ENCODE measurements at places on chromosomes 1 and 21. TPM values are rescaled to one million over a fixed set of nuclear protein-coding genes. Genes with fewer than 3 reads are reported as not detected.

CFHR1 gene
- total RNA-seq = 0.89 TPM

TINAGL1 gene
- total RNA-seq = 15.4 TPM

KCND3 gene
- 9.5 TPM for total RNA-seq

NPPA gene
- 0.61 TPM for total RNA-seq

ZBTB8B gene
- total RNA-seq = 6.8 TPM

KRTAP19-1 gene
- not detected for total RNA-seq

KLHDC9 gene
- 10.0 TPM for total RNA-seq

- H3K27ac ChIP-seq = no peak overlapping the region
- no peak overlapping the region for H3K4me3 ChIP-seq
- DNase-seq = no peak
- H3K4me1 ChIP-seq = no peaks in the 10 kb centered on the region
- no peaks in the 10 kb centered on the region for H3K27me3 ChIP-seq
These were observed 3.4 kb upstream of the OR10K1 start for GRCh38 chr1:158458263-158458662.

DNA sequence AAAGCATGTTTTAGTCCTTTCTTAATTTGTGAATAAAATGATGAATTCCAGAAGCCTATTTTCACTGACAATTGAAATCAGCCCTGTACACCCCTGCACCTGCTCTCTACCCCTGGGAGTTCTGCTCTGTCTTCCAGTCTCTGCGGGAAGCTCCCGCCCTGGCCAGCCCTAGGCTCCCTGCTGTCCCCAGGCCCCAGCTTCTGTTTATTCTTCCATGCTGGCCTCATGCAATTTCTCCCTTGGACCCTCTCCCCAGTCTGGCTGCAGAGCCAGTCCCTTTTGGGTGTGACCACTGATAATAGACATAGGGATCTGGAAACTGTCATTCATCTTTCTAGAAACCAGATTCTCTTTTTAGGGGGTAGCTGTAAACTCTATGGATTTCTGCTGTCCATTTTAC is 258.6 kb downstream of the GRIK3 start:
- peaks cover 18% of the 10 kb centered on the region for H3K27me3 ChIP-seq
- no peak overlapping the region for H3K4me3 ChIP-seq
- no peak for DNase-seq
- H3K4me1 ChIP-seq = peaks cover 26% of the 10 kb centered on the region
- H3K27ac ChIP-seq = no peak overlapping the region

GRCh38 chr1:8169364-8170058 is 143.4 kb upstream of the ERRFI1 start:
- H3K27ac ChIP-seq = peak overlapping the region; percentile 67
- no peaks in the 10 kb centered on the region for H3K27me3 ChIP-seq
- H3K4me3 ChIP-seq = no peak overlapping the region
- H3K36me3 ChIP-seq = no peaks in the 10 kb centered on the region

DNA sequence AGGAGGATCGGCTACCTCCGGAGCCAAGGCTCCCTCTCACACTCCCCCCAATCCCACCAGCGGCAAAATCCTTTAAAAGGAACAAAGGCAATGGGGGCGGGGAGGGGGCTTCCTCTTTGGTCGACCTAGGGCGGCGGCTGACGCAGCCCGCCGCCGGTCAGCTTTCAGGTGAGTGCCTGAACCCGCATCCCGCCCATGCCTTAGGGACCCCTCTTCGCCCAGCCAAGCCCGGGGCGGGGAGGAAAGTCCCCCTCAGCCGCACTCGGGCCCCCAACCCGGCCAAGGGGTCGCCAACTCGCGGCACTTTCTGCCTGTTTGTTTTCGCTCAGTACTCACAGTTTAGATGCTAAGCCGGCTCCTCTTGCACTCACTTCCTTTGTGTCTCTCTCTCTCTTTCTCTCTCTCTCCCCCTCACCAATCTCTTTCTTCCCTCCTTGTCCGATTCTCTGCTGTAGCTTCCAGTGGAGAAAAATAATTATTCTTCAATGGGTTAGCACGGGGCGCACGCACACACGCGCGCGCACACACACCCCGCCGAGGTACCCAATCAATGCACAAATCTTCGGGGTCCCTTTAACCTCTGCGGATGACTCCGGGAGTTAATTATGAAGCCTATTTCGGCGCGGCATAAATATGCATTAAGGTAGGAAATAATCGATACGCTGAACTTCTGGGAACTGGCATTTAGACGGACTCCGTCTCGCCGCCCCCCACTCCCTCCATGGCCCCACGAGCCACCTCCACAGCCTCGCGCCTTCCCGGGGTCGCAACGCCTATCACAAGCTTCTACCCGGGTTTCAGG is at the start of gene BLACAT1:
BLACAT1 (minus strand) TSS at position 465 of the 802 bp plus-strand sequence.
- no peak within 1 kb of the TSS for H3K27ac ChIP-seq
- peaks cover 53% of the 10 kb centered on the region for H3K27me3 ChIP-seq
- H3K4me1 ChIP-seq = peaks cover 53% of the 10 kb centered on the region
- no peak for DNase-seq
- H3K36me3 ChIP-seq = peaks cover 8% of the 10 kb centered on the region

DNA sequence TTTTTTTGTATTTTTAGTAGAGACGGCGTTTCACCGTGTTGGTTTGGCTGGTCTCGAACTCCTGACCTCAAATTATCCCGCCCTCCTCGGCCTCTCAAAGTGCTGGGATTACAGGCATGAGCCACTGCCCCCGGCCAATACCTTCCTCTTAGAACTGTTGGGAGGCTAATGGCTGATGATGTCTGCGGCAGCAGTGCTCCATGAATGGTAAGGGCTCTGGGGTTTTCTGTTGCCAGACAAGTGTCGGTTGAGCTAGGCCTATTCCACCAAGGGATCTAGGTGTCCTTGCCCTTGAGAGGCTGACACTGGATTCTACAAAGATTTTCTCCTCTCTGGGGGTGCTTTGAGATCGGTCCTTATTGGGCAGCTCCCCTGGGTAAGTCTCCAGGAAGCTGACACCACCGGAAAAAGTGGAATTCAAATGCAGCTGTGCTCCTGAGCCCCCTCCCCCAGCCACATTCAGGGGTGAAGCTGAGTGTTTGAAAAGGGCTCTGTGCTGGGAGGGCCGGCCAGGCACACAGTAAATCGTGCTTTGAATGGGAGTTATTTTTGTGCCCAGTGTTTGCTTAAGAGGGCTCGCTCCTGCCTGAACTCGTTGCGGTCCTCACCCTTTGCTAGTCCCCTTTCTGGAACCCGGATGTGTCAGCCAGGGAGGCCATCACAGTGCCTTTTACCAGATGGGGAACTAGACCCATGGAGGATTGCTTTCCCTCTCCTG is 5.2 kb downstream of the SOX13 start:
- peak overlapping the region; percentile 78 for H3K27ac ChIP-seq
- no peaks in the 10 kb centered on the region for H3K36me3 ChIP-seq
- H3K4me1 ChIP-seq = peaks cover 84% of the 10 kb centered on the region
- no peak overlapping the region for H3K4me3 ChIP-seq
- no peaks in the 10 kb centered on the region for H3K27me3 ChIP-seq

DNA sequence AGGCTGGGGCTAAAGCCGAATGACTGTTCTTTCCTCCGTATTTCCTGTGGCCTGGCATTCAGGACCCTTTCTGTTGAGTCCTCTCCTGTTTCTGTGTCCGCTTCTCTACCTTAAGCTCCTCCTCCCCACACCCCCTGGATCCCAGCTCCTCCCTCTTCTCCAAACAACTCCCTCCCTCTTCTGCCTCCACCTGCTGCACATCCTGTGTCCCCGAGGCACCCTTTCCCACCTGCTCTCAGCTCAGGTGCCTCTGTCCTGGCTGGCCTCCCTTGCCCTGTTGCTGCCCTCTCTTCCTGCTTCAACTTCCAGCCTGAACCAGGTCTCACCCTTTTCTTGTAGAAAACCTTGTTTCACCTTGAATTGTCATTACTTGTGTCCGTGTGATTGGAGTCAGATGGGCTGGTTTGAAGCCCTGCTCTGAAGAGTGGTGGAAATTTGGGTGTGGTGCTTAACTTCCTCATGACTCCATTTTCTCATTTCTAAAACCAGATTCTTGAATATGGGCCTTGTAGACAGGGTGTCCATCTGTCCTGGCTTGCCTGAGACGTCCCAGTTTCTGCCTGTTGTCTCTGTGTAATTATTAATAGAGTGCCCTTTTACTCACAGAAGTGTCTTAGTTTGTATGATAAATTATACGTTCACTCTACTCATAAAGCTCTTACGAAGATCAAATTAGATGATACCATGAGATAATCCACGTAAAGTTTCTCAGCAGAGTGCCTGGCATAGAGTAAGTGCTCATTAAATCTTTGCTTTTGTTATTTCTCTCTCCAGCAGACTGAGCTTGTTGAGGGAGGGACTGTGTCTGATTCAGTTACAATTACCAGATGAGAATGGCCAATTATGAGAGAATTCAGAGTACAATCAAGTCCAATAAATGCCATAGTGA is 58.9 kb upstream of the TRABD2B start:
- H3K27me3 ChIP-seq = peaks cover 30% of the 10 kb centered on the region
- peaks cover 15% of the 10 kb centered on the region for H3K4me1 ChIP-seq
- no peak overlapping the region for H3K27ac ChIP-seq
- no peak for DNase-seq
- no peaks in the 10 kb centered on the region for H3K36me3 ChIP-seq

GRCh38 chr21:25025596-25025995 is 581.7 kb downstream of the MRPL39 start:
- H3K27me3 ChIP-seq = no peaks in the 10 kb centered on the region
- no peaks in the 10 kb centered on the region for H3K4me1 ChIP-seq
- no peak for DNase-seq
- H3K27ac ChIP-seq = no peak overlapping the region

GRCh38 chr1:109478806-109479205 is 4.9 kb upstream of the ATXN7L2 start:
- H3K27ac ChIP-seq = no peak overlapping the region
- peaks cover 20% of the 10 kb centered on the region for H3K27me3 ChIP-seq
- H3K4me3 ChIP-seq = no peak overlapping the region

DNA sequence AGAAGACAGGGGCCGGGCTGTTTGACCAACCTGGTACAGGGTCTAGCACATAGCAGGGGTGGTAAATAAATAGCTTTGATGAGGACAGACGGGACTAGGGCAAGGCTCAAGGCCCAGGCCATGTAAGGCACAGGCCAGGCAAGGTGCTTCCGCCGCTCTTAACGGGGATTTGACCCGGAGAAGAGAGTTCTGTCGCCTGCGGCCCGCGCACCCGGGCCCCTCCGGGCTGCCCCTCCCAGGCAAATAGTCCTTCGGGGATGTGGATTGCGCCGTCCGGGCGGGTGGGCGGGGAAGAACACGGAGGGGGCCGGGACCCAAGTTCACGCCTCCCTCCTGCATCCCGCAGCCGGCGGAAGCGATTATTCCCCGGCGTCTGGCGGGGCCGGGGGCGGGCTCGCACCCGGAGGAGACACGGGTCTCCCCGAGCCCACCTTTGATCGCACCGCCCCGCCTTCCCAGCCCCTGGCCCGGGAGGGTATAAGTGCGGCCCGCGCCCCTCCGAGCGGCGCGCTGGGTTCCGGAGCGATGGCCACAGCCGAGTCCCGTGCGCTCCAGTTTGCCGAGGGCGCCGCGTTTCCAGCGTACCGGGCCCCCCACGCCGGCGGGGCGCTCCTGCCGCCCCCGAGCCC is at the start of gene MIXL1:
MIXL1 (plus strand) TSS at position 508 of the 629 bp plus-strand sequence; CDS start at position 526, 18 bp downstream.
- peaks cover 11% of the 10 kb centered on the region for H3K4me1 ChIP-seq
- DNase-seq = no peak
- peaks cover 18% of the 10 kb centered on the region for H3K27me3 ChIP-seq
- H3K4me3 ChIP-seq = peak within 1 kb of the TSS; percentile 33

DNA sequence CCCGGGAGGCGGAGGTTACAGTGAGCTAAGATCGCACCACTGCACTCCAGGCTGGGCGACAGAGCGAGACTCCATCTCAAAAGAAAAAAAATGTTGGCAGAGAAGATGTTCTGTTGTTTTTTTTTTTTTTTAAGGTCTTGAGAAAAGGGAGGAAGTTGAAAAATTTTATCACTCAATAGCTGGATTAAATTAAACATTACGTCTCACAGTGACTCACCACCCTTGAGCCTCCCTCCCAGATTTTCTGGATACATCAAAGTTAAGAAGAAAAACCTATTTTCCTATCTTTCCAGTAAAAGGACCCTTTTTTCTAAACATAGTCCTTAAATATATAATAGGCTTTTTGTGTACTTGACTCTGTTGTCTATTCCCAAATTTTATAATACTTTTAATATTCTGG is 35.5 kb downstream of the IFNAR1 start:
- H3K36me3 ChIP-seq = peaks cover 19% of the 10 kb centered on the region
- H3K27ac ChIP-seq = no peak overlapping the region
- H3K27me3 ChIP-seq = peaks cover 2% of the 10 kb centered on the region
- no peak for DNase-seq

- H3K27ac ChIP-seq = no peak overlapping the region
- H3K27me3 ChIP-seq = no peaks in the 10 kb centered on the region
- H3K4me3 ChIP-seq = no peak overlapping the region
- peak; percentile 70 for DNase-seq
- H3K4me1 ChIP-seq = peaks cover 21% of the 10 kb centered on the region
- no peaks in the 10 kb centered on the region for H3K36me3 ChIP-seq
These were observed 8.1 kb upstream of the C1orf216 start for GRCh38 chr1:35726450-35727433.

DNA sequence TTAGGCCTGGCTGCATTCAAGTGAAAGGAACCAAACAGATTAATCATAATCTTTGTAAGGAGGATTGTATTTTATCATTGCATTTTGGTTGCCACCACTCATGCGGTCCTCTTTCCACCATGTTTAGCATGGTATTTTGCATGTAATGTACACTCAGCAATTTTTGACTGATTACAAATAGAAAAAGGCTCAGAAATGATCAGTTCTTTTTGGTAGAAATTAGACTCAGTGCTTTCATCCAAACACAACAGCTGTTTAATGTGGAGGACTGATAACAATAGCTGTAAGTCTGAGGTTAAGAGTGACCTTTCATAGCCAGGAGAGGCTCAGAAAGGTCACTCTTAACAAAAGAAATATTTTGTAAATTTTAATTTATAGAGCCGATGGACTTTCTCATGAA is 25.3 kb upstream of the DPH5 start:
- H3K27ac ChIP-seq = no peak overlapping the region
- H3K4me3 ChIP-seq = no peak overlapping the region
- no peaks in the 10 kb centered on the region for H3K27me3 ChIP-seq

GRCh38 chr1:7390604-7391000 is 380.5 kb upstream of the VAMP3 start:
- H3K27me3 ChIP-seq = no peaks in the 10 kb centered on the region
- H3K4me1 ChIP-seq = peaks cover 51% of the 10 kb centered on the region
- no peaks in the 10 kb centered on the region for H3K36me3 ChIP-seq
- H3K4me3 ChIP-seq = no peak overlapping the region
- H3K27ac ChIP-seq = no peak overlapping the region

DNA sequence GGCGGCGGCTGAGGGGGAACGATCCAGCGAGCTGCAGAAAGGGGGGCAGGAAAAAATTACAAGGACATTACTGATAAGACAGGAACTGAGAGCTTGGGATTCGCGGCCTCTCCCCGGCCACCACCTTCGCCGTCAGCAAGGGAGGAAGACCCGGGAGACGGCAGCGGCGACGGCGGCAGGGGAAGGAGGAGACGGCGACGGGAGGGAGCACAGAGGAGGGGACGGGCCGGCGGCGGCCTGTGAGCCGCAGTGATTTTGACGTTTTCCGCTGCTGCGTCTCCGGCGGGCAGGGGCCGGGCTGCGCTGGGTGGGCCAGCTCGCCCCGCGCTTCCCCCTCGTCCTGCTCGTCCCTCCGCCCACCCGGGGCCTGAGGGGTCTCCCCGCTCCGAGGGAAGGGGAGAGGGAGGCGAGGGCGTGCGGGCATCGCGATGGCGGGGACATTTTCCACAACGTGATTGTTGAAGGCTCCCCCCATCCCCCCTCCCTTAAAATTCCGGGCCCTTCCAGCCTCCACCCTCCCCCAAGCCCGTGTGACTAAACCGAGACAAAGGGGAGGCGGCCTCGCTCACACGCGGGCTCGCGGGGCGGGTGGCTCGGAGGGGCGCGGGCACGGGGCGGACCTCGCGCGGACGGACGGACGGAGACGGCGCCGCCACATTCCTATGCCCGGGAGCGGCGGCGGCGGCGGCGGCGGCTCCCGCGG is 407 bp downstream of the CAMSAP2 start:
- H3K4me1 ChIP-seq = no peaks in the 10 kb centered on the region
- no peaks in the 10 kb centered on the region for H3K27me3 ChIP-seq
- H3K27ac ChIP-seq = peak overlapping the region; percentile 99
- DNase-seq = peak; percentile 92
- H3K36me3 ChIP-seq = no peaks in the 10 kb centered on the region
- peak overlapping the region; percentile 86 for H3K4me3 ChIP-seq

Data from spinal cord (tissue), 10 donors.